ENCODE measurements at places on chromosomes 12 and 14. TPM values are rescaled to one million over a fixed set of nuclear protein-coding genes. Genes with fewer than 3 reads are reported as not detected.

The NRXN3 gene
- 20.3 TPM for total RNA-seq

The CLEC1B gene
- total RNA-seq, result not detected

The TMCC3 gene
- 6.1 TPM for total RNA-seq

The SLC38A4 gene
- total RNA-seq, result 0.69 TPM

DNA sequence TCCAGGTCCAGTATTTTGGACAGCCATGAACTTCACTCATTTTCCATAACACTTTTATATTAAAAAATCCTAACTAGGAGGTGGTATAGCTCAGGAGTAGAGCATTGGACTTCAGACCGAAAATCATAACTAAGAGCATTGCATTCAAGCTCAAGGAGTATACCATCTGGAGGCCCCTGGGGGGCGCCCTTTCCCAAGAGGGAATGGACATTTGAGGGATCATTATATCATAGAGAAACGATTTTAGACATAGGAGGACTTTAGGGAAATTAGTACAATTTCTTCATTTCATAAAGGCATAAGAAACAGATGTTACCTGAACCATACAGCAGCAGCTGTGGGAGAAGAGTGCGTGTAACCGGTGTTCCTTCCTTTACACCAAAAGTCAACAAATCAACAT is 5.2 kb upstream of the ATG14 start:
- no peak for DNase-seq

- DNase-seq, result no peak
These were observed 151.8 kb downstream of the CRADD start for GRCh38 chr12:93829016-93829415.

DNA sequence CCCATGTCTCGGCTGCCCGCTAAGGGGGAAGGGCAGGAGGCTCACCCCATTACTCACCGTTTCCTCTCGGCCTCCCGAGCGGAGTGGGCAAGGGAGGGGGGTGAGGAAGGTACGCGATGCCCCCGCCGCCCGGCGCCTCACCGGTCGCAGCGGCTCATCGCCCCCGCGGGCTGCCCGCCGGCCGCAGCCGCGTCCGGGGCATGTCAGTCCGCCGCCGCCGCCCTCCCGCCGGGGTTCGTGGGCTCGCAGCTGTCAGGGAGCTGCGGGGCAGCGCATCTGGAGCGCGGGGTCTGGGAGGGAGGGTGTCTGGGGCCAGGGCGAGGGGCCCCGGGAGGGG is 461 bp downstream of the SLC8A3 start:
- DNase-seq, result no peak

- no peak for DNase-seq
These were observed 106.1 kb upstream of the ANO4 start for GRCh38 chr12:100688451-100688864.

GRCh38 chr14:58919217-58919616 is 269.2 kb upstream of the DAAM1 start:
- no peak for DNase-seq

GRCh38 chr14:35161231-35161630 is 38.9 kb downstream of the PRORP start:
- no peak for DNase-seq

DNA sequence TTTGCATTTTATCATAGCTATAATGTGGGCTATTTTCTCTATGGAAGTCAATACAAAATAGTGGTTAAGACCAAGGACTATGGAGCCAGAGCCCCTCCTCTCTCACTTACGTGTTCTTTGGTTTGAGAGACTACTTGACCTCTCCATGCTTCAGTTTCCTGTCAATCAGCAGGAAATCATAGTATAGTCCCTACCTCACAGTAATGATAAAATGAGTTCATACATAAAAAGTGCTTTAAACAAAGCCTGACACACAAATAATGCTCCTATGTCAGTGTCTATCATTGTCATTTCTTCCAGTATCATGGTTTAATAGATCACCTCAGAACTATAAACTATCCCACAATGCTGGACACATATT is 90.4 kb downstream of the MED13L start:
- DNase-seq, result no peak

DNA sequence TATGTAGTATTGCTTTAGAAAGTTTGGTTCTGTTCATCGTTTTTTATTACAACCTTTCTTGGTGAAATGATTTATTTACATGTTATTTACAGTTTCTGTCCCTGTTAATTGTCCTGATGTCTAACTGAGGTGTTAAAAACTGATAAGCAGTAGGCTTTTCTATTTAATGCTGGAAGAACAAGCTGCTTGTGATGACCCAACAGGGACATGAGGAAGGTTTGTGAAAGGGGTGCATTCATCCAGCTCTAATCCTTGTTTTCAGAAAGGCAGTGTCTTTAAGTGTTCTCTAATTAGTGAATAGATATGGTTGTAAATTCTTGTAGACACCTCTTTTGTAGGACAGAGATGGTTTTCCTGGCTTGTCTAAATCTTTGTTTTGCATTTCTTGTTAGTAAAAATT is 191.4 kb downstream of the FOXA1 start:
- DNase-seq, result no peak

- DNase-seq, result no peak
These were observed 108.7 kb downstream of the RIN3 start for GRCh38 chr14:92622311-92622710.

DNA sequence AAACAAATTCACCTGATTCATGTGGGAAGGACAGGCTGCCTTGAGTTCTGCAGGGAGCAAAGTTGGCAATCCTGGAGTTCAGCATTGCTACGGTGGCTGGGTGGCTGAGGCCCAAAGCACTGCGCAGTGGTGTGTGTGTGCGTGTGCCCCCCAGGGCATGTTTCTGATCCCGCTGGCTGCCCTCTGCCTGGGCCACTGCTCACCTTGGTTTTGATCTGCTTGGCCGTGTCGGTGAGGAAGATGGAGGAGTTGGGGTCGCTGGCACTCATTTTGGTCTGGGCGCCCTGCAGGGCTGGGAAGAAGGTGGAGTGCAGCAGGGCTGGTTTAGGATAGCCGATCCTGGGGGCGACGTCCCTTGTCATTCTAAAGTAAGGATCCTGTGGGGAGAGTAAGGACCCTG is 19.1 kb downstream of the SLC25A47 start:
- DNase-seq, result no peak

Measured in mucosa of gallbladder (tissue), 1 donor.